H1 (cell line): ENCODE measurements at places on chromosomes 12 and 14. TPM values are rescaled to one million over a fixed set of nuclear protein-coding genes. Genes with fewer than 3 reads are reported as not detected.

- no peak overlapping the region for H3K4me3 ChIP-seq
- no peak overlapping the region for H3K27ac ChIP-seq
- no peaks in the 10 kb centered on the region for H3K36me3 ChIP-seq
Measured at GRCh38 chr12:28278499-28278898, 88.2 kb downstream of the CCDC91 start.

- no peak overlapping the region for H3K4me3 ChIP-seq
- H3K27ac ChIP-seq: no peak overlapping the region
- no peaks in the 10 kb centered on the region for H3K36me3 ChIP-seq
Measured at GRCh38 chr12:104648756-104649155, 192.0 kb downstream of the CHST11 start.

DNA sequence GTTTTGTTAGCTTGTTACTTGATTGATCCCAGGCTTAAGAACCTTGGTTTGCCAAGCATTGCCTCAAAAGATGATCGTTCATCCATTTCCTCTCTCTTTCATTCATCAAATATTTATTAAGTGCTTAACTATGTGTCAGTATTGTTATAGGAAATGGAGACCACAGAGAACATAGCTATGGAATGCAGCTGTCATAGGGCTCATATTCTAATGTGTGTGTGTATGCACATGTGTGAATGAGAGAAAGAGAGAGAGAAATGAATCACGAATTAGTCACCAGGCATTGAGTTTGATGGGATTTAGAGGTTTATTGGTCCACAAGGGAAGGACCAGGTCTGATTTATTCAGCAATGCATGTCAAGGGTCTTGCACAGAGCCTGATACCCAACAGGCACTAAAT is 71.0 kb upstream of the FBXO21 start:
- H3K36me3 ChIP-seq: no peaks in the 10 kb centered on the region
- H3K4me1 ChIP-seq: no peaks in the 10 kb centered on the region
- H3K27me3 ChIP-seq: no peaks in the 10 kb centered on the region

DNA sequence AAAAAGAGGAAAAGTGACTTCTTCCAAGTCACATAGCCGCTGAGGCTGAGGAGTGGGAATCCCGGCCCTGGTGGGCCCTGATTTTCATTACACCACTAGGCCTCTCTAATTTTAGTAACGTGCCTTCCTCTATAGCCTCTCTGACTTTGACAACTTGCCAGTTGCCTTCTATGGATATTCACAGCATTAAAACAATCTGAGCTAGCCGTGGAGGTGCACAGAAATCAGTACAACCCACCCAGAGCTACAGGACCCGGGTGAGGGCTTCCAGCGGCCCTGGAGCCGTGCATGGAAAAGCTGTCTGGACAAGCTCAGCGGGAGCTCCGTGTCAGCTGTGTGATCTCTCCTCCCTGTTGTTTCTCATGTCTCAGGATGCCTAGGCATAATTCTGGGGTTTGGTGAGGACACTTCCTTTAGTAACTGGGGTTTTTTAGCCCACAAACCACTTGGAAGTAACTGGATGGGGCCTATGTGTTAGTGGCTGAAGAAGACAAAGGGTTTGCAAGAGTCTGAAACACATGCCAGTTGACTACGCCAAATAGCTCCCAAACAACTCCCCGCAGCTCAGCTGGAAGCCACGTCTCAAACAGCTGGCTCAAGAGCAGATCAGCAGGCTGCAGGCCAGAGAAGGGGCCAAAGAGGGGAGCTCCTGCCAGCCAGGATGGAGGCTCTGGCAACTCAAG is 53.0 kb downstream of the SSH1 start:
- H3K4me1 ChIP-seq: peaks cover 8% of the 10 kb centered on the region
- DNase-seq: no peak
- H3K27me3 ChIP-seq: no peaks in the 10 kb centered on the region
- no peak overlapping the region; the same call in 1 of the 2 replicates for H3K27ac ChIP-seq

Gene SUSD6
- total RNA-seq: 3.8 and 5.1 TPM in 2 replicates

Gene CPNE6
- total RNA-seq: not detected in 2 replicates
